ENCODE measurements at places on chromosomes 2 and 18.

DNA sequence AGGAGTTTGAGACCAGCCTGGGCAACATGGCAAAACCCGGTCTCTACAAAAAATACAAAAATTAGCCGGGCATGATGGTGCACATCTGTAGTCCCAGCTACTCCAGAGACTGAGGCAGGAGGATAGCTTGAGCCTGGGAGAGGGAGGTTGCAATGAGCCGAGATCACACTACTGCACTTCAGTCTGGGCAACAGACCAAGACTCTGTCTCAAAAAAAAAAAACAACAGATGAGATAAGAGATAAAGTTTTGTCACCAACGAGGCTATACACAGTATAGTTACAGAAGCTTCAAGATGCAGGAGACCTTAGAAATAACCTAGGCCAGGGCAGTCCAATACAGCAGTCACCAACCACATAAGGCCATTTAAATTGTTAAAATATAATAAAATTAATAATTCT lies 9.4 kb downstream of the FAM124B start:
- no peak for DNase-seq

GRCh38 chr18:70322928-70323327 lies 34.1 kb downstream of the SOCS6 start:
- no peak for DNase-seq

DNA sequence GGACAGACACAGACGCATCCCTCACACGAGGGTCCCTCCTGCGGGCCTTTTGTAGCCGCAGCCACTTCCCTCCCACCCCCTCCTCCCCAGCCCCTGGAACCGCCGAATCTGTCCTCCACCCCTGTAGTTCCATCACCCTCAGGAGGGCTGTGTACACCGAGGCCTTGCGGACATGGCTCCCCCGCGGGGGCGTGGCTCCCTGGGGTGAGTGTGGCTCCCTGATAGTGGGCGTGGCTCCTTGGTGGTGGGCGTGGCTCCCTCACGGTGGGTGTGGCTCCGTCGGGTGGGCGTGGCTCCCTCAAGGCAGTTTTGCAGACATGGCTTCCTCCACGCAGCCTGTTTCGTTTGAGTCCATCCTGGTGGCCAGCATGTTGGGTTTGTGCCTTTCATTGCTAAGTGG lies 420.7 kb upstream of the SALL3 start:
- DNase-seq, result no peak

DNA sequence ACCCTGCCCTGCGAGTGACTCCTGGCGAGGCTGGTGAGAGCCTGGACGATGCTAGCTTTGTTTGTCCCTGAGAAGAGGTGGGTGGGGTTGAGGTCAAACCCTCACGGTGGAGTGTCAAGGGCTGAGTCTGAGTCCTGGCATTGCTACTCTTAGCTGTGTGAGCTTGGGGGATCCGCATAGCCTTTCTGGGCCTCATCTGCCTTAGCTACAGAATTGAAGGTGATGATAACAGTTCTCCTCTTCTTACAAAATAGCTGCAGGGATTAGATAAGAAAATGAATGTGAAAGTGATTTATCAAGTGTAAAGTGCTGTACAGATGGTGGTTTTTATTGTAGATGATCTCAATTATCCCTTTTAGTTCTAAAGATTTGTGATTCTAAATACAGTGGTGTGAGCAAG lies 144.6 kb downstream of the LPIN1 start:
- DNase-seq, result no peak

GRCh38 chr18:79133724-79134123 lies 64.5 kb downstream of the ATP9B start:
- DNase-seq, result no peak
